AG04449 (cell line): ENCODE measurements at places on chromosomes 7 and 10.
A peak's percentile ranks its signal among the peaks of the same experiment; 100 is the strongest.

DNA sequence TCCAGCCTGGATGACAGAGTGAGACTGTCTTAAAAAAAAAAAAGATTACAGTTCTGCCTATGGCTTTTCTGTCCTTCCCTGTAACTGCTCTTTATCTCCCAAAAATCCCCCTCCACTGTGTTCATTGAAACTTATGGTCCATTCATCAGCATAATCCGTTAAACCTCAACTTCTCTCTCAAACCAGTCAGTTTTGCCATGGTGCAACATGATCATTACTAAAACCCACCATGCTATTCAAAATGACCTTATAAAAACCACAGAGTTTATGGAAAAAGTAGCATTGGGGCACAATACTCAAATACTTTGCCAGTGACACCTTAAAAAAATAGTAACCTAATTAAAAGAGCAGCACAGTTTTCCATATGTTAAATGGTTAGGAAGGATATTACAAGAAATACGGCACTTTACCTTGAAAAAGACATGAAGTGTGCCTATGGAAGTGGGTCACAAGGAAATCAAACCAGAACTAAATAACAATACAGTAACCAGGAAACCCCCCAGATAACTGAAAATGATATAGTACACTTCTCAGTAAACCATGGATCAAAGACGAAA lies 74.0 kb upstream of the ST8SIA6 start:
- no peak for DNase-seq

- no peak for DNase-seq
These were observed 1197.7 kb upstream of the CELF2 start for GRCh38 chr10:9819756-9820494.

DNA sequence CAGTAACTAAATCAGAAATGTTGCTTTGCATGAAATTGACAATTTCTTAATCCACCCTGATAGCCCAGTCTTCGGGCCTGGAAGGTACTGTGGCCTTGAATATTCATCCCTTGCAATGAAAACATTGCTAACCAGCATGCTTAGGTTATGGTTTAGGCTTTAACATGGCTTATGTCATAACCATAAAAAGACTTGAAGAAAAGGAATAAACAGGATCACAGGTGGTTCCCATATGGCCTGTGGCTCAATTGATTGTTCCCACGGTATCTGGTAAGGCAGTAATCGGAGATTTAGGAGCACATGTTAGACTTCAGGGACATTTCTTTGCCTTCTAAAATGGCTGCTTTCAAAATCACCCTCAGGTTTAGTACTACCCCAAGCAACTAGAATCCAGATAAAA lies 139.5 kb downstream of the ST7 start:
- DNase-seq, result peak; percentile 12

- DNase-seq, result no peak
These were observed 17.3 kb downstream of the GET4 start for GRCh38 chr7:893686-894085.

- no peak for DNase-seq
These were observed 328.2 kb upstream of the LRRN3 start for GRCh38 chr7:110762546-110763225.

DNA sequence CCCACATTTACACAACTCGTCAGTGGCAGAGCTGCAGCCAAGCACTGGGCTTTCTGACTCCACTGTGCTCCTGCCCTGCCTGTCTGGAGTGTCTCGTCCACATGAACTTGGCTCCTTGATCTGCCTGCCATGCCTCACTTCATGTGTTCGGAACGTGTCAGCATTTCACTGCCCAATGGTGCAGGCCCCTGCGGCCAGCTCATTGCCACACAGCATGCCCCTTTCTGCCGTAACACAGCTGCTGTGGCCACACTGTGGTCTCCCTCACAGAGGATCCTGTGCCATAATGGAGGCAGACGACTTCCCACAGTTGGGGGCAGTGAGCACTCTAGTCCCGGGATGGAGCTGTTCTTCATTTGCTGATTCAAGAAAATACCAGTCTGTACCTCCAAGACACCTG lies 94.2 kb upstream of the GJD4 start:
- no peak for DNase-seq

- no peak for DNase-seq
These were observed 85.5 kb upstream of the OIT3 start for GRCh38 chr10:72808001-72808400.

- DNase-seq, result no peak
These were observed 564.5 kb upstream of the IGFBP3 start for GRCh38 chr7:46485481-46486065.

DNA sequence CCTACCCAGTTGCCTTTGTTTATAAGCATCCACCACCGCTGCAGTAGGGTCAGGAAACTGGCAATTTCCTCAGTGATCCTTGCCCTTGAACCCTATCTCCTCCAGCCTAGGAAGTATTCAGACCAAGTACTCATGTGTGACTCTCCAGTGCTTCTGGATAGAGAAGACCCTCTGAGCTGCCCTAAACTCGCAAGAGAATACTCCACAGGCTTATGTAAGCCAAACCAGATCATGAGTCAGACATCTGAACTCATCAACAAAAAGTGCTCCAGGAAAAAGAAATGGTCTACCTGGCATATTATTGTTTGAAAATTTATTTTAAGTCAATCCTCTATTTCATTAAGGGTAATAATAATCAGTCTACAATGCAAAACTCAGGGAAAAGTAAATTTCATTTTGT lies 101.3 kb downstream of the KAT6B start:
- no peak for DNase-seq

DNA sequence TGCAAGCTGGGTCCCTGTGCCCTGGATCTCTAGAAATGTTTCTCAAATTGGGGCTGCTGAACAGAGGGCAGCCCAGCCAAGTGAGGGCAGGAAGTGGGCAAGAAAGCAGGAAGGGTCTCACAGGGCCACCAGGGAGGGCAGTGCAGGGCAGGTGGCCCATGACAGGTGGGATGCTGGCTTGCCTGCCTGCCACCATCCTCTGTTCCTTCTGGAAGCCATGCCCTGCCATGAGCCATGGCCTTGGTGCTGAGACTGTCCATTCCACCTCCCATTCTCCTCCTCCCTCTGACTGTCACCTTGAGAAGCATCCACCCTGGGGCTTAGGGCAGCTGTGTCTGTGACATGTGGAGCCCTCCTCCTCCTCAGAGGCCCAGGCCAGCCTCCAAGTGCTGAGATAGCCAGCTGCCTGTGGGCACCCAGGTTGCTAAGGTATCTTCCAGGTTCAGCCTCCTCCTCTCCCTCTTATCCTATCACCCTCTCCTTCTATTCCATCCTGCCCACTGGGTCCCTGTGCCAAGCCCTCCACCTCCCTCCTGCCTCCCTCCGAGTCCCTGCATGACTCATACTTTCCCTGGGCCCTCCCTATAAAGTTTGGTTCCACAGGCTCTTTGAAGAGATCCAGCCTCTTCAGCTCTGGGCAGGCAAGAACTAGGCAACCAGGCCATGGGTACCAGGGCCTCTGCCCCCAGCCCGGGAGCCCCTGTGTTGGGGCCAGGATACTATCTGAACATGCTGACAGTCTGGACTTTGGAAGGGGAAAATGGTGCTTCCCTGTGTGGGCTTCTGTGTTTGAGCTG lies 1.3 kb downstream of the VSIR start:
- DNase-seq, result no peak

GRCh38 chr10:110568055-110568735 lies 700 bp downstream of the SMC3 start:
- no peak for DNase-seq

DNA sequence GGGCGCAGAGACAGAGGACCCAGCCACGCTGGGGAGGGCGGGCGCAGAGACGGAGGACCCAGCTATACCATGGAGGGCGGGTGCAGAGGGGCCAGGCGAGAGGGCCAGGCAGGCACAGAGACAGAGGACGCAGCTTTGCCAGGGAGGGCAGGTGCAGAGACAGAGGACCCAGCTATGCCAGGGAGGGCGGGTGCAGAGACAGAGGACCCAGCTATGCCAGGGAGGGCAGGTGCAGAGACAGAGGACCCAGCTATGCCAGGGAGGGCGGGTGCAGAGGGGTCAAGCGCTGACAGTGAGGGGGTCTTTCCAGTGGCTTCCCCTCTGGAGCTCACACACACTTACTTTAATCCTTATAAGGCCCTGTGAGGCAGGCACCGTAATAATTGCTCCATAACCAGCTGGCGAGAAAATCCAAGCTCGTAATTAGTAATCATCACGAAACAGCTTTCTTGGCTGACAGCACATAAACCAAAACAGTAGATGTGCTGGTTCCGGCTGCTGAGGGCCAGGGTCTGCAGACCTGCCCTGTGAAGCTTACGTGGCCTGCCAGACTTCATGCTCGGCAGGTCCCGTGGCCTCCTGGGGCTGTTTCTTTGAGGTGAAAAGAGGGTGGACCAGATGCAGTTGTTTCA lies 137.2 kb downstream of the VIPR2 start:
- no peak for DNase-seq

DNA sequence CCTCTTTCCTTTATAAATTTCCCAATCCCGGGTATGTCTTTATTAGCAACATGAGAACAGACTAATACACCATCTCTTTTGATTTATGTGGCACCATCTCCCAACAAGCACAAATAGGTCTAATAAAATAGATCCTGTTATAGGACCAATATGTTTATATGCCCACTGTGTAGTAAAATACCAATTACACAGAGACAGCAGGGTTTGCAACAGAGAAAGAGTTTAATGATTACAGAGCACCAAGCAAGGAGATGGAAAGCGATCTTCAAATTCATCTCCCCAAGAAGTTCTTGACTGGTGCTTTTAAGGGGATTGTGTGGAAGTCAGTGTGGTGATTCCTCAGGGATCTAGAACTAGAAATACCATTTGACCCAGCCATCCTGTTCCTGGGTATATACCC lies 33.5 kb upstream of the TECTB start:
- no peak for DNase-seq

DNA sequence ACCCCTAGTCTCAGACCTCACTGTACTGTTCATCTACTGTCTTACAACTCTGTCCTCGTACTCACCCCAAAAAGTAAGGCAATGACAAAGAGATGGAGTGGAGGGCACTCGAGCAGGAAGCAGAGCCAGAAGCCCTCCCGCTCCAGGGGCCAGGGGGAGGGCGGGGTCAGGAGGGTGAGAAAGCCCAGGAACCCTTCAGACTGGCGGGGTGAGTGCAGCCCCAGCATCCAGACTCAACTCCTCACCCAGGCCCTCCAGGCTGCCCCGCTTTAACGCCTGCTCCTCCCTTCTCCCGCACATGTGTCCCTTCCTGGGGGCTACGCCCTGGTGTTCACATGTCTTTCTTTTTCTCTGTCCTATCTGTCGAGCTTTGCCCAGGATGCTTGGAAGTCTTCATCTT lies 66.1 kb downstream of the CALML3 start:
- DNase-seq, result no peak

DNA sequence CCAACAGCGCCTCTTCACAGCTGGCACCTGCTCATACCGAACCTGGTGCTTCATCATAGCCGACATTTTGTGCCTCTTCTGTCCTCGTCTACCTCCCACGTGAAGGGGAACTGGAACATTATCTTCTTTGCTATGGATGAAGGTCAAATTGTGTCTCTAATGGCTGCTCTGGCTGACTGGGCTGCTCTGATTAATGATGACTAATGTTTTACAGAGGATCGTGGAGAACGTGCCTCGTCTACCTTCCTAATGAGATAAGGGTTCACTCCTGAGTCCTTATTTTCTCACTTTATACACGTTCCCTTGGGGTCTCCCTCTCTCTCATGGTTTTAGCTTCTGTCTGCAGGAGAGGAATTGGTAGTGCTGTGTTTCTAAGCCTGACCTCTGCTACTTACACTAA lies 420.3 kb downstream of the PHTF2 start:
- DNase-seq, result no peak

GRCh38 chr10:10490581-10490980 lies 527.1 kb upstream of the CELF2 start:
- DNase-seq, result no peak

DNA sequence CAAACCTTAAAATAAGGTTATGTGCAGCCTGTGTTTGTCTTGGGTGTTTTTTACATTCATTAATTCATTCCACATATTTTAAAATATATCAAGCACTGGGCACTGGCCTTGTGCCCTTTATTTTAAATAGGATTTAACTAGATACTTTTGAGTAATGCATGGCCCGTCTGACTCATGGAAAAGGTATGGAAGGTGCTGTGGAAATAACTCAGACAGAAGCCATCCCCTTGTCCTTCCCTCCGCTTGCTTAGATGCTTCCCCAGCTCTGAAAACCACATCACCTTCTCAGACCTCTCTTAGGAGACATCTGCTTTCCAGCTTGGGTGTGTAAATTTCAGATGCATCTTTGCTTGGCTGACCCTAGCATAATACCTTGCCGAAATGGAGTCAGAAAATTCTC lies 30.5 kb downstream of the SLC18A2 start:
- DNase-seq, result no peak

DNA sequence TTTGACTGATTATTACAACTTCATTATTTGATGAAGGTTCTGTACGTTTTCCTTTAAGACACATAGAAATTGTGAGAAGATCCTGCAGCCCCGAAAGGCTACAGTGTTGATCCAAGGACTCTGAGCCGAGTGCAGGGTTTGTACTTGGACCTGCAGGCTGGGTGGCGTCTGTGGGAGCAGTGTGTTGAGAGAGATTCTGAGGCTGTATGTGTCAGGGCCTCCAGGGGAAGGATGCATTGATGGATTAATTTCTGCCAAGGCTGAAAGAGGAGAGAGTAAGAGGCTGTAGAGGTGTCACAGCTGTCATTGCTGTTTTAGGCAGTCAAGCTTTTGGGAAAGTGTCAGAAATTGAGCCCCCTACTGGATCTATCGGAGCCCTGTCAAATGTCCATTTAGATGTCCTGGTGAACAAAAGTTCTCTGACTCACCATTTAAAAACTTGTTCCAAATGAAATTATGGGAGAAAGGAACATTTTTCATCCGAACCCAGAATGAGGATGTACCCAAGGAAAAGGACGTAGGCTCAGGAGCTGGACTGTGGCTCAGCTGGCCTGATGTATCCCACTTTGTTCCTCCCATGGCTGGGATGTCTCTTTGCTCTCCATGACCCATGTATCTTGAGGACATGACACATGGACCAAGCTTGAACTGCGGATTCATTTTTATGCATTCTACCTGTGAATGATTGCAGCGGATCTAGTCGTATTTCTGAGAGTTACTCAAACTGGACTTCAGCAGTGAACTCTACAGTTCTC lies 102.2 kb downstream of the TCF7L2 start:
- no peak for DNase-seq

GRCh38 chr10:71729161-71729636 lies 9.6 kb upstream of the C10orf105 start:
- DNase-seq, result no peak

DNA sequence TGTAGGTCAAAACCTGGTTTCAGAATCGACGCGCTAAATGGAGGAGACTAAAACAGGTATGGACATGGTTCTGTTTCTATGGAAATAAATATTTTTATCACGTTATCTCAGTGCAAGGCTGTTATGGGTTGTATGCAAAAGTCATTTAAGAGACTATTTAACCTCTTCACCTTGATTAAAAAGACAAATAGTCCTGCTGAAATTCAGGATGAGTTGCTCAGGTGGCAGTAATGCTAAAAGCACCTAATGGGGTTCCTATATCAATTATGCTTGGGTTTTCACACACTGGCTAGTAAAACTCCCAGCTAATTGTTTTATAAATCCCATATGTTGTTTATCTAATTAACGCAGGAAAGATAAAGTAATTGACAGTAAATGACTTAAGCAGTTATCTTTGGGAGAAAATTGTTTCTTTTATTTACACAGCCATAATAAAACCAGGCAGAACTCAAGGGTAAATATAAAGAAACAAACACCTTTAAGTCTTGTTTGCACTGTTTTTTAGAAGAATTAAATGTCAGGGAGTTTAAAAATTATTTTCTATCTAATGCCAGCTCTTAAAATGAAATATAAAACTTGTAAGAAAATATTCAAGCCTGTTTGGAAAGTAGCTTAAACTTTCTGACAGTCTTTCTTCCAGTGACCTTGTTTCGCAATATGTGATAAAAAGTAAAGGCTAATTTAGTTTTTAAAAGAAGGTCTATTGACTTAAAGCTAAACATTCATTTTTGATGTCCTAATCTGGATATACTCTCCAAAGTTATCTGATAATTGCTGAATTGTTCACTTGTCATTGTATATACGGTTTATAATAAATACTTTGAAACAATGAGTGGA lies 3.2 kb downstream of the HHEX start:
- DNase-seq, result no peak
